ENCODE measurements at places on chromosomes 5 and 9.

GRCh38 chr5:169880012-169880663 is 100.2 kb downstream of the INSYN2B start:
- no peak for DNase-seq

DNA sequence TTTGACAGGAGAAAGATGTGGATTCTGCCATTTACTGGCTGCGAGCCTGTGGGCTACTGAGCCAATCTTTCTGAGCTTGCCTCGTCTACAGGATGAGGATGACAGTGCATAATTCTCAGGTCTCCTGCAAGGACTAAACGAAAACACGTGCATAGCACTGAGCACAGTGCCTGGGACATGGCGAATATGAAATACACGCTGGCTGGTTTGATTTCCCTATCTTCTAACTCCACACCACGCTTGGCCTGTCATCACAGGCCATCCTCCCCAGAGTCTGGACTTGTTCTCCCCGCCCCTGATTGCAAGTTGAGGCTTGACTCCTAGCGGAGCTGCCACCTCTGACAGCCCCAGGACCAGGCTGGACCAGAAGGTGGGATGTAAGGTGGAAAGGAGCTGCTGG is 37.9 kb downstream of the ARPC5L start:
- DNase-seq: no peak

DNA sequence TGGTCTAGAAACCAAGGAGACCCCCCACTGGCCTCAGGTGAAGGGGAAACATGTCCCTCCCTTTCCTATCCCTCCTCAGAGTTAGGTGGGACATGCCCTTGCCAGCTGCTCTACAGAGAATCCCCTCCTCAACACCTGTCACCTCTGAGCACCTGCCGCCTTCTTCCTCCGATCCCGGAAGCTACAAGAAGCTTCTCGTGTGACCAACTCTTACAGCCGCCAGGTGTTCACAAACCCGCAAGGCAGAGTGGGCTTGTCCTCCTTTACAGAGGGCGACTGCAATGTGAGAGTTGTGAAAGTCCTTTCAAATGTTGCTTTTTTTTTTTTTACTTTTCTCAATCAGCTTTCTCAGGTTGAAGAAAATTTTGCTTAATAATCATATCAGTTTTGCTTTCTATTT is 3.7 kb upstream of the ICE1 start:
- peak; percentile 19 for DNase-seq

DNA sequence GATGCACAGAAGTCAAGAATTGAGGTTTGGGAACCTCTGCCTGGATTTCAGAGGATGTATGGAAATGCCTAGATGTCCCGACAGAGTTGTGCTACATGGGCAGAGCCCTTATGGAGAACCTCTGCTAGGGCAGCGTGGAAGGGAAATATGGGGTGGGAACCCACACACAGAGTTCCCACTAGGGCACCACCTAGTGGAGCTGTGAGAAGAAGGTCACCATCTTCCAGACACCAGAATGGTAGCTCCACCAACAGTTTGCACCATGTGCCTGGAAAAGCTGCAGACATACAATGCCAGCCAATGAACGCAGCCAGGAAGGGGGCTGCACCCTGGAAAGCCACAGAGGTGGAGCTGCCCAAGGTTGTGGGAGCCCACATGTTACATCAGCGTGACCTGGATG is 104.5 kb downstream of the STK32A start:
- DNase-seq: peak; percentile 3

Data from GM12865 (cell line).